ENCODE measurements at places on chromosomes 3 and 15. TPM values are rescaled to one million over a fixed set of nuclear protein-coding genes. Genes with fewer than 3 reads are reported as not detected.

The FES gene
- total RNA-seq = 9.7 TPM

The RLBP1 gene
- total RNA-seq = not detected

The BCHE gene
- 1.7 TPM for total RNA-seq

The LYSMD2 gene
- 2.6 TPM for total RNA-seq

The LRRC2 gene
- 4.0 TPM for total RNA-seq

The VPS8 gene
- 46.1 TPM for total RNA-seq

The SCN11A gene
- 0.27 TPM for total RNA-seq

The ATP13A4 gene
- 0.20 TPM for total RNA-seq

The LRRK1 gene
- total RNA-seq = 6.3 TPM

The CCDC39 gene
- 0.44 TPM for total RNA-seq

The PLSCR5 gene
- not detected for total RNA-seq

The ILDR1 gene
- 2.3 TPM for total RNA-seq

GRCh38 chr3:161420746-161421145 lies 49.4 kb upstream of the SPTSSB start:
- peak; percentile 30 for DNase-seq

DNA sequence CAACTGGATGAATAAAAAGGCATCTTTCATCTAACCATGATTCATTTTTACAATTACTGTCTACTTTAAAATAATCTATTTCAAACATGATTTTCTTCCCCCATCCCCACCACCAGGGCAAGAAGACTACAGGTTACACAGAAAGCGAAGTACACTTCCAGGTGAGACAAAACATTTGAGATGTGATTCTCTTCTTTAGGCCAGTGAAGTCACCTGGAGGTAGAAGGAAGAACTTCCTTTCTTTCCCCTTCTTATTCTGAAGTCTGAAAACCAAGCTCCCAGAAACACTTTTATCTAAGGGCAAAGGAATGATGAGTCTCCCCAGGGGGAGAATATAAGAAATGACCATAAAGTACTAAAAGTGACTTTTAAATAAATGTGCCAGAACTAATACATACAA lies 36.7 kb downstream of the SHQ1 start:
- DNase-seq = no peak

- DNase-seq = no peak
Observed at GRCh38 chr3:142889212-142890014, 530 bp upstream of the PCOLCE2 start.

DNA sequence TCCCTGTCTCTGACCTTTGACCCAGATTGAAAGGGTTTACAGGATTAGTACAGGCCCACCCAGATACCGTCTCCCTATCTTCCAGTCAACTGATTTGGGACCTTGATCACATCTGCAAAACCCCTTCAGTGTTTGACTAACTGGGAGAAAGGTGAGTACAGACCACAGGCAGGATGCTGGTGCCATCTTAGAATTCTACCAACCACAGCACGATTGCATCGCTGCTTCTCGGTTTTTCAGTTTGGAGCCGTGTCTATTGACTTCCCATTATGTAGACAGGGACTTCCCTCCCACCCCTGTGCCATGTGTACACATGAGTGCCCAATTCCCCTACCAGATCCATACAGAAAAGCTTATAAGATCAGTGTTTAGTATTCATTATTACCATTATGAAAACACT lies 6.6 kb upstream of the KLF13 start:
- no peak for DNase-seq

GRCh38 chr3:4982773-4983738 lies 3.8 kb downstream of the BHLHE40 start:
- no peak for DNase-seq

- peak; percentile 34 for DNase-seq
Observed at GRCh38 chr3:55480911-55481743, 6.0 kb downstream of the WNT5A start.

GRCh38 chr3:112799946-112800345 lies 46.7 kb downstream of the CD200R1L start:
- no peak for DNase-seq

- no peak for DNase-seq
Observed at GRCh38 chr3:96083610-96084009, 730.8 kb upstream of the EPHA6 start.

DNA sequence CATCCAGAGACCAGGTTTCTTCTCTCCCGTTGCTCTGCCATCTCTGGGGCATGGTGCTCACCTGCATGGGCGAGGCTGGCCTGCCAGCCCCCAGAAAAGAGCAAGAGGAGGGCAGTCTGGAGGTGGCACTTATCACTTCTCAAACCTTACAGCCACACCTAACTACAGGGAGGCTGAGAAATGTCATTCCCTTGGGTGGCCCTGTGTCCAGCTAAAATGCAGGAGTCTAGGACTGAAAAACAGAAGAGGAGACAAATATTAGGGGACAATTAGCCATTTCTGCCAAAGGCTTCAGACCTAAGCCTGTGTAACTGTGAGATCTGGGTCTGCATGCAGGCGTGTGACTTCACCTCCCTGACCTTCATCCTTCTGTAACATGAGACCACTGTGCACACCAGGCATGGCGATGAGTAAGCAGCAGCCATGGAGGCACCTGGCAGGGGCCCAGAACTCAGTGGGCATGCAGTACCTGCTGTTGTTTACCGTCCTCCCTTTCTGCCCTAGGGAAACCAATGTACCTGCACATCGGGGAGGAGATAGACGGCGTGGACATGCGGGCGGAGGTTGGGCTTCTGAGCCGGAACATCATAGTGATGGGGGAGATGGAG lies 83.4 kb downstream of the MESD start:
- no peak for DNase-seq

DNA sequence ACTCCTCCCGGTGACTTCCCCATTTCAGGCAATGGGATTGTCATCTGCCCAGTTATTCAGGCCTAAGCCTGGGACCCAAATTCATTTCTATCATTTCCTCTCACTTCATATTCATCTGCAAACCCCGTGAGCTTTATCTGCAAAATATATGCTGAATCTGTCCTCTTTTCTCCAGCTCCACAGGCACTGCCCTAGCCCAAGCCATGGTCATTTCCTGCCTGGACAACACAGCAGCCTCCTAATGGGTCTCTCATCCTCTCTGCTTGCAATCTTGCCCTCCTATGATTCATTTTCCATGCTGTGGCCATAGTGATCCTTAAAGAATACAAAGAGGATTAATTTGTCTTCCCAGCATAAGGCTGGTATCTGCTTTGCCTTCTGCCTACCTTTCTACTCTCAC lies 6.1 kb downstream of the RBP2 start:
- DNase-seq = no peak

GRCh38 chr15:68386587-68387288 lies 45.2 kb downstream of the ITGA11 start:
- no peak for DNase-seq

GRCh38 chr3:115633467-115633866 lies 10.2 kb downstream of the GAP43 start:
- no peak for DNase-seq

DNA sequence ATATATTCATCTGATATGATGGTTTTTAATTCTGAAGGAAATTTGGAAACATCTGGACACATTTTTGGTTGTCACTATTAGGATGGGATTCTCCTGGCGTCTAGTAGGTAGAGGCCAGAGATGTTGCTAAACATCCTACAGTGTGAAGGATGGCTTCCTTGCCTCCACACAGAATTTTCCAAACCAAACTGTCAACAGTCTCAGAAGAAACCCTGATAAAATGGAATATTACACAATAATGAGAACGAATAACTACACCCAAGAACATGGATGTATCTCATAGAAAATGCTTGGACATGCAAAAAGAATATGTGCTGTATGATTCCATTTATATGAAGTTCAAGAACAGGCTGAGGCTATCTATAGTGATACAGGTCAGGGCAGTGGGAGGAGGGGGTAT lies 79.8 kb upstream of the PSMD6 start:
- no peak for DNase-seq

DNA sequence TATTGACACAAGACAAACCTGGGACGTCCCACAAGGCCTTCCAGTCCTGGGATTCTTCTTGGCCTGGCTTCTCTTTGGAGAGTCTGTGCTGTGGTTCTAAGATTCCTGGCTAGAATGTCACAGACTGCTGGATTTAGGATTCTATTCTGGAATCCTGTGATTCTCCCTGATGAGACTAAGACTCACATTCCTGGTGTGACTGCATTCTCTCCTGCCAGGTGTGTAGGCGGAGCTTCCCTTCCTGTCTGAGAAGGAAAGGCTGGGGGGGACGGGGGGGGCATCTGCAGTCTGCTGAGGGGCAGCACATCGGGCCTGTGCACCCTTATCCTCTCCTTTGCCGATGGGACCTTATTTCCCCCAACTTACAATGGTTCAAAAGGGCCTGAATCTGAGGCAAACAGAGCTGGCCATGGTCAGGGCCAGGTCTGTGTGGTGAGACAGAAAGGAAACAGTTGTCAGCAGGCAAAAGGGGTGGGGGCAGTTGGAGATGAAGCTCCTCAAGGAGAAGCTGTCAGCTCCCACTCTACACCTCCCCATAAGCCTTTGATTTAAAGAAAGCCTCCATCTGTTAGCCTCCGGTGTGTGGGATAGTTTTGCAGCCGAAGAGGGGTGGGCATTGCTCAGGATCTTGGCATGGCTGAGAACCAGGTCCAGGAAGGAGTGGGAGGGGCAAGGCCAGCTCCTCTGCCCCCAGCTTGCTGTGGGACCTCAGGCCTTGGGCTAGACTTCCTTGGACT lies 30.9 kb downstream of the VIPR1 start:
- no peak for DNase-seq

DNA sequence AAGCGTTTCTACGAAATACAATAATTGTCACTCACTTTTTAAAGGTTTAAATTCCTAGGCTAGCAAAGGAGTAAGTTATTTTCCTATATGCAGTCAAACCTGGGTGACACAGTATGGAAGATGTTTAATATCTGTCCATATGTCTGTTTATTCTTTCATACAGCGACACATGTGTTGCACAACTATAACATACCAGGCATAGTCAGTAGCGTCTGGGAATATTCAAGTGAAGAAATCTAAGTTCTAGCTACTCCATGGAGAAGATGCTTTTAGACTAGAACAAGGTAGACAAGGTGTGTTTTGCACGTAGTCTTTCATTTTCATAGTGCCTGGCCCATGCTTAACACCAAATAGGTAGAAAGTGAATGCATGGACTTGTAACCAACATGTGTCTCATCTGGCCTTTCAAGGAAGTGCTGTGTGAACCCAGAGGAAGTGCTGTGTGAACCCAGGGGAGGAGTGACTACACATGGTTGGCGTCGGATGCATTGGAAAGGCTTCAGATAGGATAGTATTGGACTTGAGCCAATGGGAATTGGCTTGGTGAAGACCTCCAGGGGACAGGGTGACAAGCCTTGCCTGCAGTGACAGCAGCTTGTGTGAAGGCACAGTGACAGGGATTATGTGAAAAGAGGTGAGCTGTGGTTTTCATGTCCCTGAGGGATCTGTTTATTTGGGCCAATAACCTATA lies 267.0 kb downstream of the PTPRG start:
- no peak for DNase-seq

GRCh38 chr15:45117308-45118130 lies 3.4 kb downstream of the DUOXA2 start:
- DNase-seq = no peak

- no peak for DNase-seq
Observed at GRCh38 chr3:120550546-120550945, 45.6 kb upstream of the NDUFB4 start.

GRCh38 chr15:51629612-51630011 lies 7.0 kb upstream of the DMXL2 start:
- no peak for DNase-seq

DNA sequence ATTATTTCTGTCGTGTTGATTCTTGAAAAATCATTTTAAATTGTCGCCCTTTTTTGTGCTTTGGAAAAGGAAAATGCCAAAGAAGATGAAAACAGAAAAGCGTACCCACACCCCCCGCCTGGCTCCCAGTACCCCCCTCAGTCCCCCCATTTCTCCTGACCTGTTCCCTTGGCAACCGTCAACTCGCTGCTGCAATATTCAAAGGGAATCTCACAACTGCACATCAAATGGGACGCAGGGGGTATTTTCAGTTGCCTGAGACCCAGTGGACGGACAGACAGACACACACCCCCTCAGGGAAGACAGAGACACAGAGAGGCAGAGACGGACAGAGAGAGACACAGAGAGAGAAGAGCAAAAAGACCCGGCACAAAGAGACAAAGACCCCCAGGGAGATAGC lies 83.5 kb upstream of the PRR20G start:
- no peak for DNase-seq

GRCh38 chr3:196920733-196921132 lies 21.6 kb downstream of the NCBP2 start:
- no peak for DNase-seq

DNA sequence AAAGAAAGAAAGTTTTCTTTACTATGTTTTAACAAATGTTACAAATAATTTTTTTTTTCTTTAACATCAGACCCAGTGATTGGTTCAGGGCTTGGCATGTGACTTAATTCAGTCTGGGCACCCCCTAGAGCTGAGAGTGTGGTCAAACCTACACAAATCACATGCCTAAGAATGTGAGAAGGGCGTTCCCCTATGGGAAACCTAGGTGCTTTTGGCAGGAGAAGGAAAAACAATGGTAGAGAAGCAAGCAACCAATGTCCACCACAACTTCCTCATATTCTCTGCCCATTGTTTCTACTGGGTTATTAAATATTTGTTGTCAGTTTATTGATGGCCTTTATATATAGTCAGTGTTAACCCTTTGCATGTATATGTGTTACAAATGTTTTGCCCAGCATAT lies 21.4 kb upstream of the PIAS1 start:
- no peak for DNase-seq

GRCh38 chr3:171790898-171791691 lies 19.2 kb downstream of the PLD1 start:
- DNase-seq = no peak

DNA sequence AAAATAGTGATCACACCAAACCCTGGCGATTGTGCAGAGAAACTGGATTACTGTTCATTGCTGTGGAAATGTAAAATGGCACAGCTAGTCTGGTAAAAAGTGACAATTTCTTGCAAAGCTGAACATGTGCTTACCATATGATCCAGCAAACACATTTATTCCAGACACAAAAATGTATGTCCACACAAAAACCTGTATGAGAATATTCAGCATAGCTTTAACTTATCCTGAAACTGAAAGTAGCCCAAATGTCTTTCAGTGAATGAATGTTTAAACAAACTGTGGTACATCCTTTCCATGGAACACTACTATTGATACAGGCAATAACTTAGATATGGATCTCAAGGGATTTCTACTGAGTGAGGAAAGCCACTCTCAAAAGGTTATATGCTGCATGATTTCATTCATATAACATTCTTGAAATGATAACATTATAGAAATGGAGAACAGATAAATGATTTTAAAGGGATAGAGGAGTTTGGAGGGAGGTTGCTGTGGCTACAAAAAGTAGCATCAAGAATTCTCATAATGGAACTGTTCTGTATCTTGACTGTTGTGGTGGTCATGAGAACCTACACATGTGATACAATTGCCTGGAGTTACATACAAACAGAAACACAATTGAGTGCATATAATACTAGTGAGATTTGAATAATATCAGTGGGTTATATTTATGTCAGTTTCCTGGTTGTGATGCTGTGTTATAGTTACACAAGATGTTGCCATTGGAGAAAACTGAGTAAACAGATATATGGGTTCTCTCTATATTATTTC lies 70.7 kb upstream of the DPH6 start:
- DNase-seq = no peak
